ENCODE measurements at places on chromosomes 12 and 14.

DNA sequence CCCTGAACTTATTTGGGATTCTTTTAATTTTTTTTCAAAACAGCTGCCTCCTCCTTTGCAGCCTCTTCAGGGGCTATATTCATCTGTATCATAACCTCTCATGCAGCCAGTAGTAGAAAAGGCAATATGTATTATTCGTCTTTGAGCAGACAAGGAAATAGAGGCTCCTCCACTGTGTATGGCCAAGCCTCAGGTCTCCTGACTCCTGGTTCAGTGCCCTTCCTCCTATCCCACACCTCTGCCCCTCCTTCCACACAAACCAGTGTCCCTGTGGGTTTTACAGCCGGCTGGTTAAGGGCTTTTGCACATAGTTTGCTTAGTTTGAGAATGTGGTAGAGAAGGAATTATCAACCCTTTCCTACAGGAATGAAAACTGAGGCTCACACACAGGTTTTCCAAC lies 8.8 kb upstream of the ACVRL1 start:
- DNase-seq, result no peak

DNA sequence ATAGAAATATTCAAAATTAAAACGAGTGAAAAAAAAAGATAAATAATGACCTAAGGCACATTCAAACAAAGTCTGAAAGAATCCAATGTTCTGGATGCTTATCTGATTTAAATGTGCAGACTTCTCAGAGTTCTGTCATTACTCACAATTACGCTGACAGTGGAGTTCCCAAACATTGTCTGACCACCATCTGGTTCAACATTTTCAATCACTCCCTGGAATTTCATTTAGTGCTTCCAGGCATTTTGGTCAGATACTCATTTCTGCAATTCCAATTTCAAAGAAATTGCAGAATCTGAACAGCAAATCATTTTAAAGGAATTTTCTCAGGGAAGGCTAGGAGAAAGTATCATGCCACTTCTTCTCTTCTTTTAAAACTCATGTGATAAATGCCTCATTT lies 398.2 kb upstream of the PDE3A start:
- no peak for DNase-seq

- DNase-seq, result no peak
Observed at GRCh38 chr12:27355979-27356378, 23.3 kb downstream of the BMAL2 start.

DNA sequence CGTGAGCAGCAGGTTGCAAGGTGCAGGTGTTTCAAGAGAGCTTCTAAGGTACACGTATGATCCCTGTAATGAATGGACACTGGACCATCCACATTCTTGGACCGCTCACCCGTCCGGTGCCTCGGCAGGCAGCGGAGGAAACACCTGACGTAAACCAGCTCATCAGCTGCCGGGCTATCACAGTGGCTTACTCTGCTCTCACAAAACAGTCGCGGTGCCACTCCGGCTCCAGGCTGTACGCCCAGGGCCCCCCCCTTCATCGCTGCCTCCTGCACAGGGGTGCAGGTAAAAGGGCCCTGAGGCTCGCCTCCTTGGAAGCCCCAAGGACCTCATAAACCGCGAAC lies 436 bp downstream of the VPS33A start:
- no peak for DNase-seq

GRCh38 chr12:30243426-30243825 lies 452.2 kb downstream of the IPO8 start:
- no peak for DNase-seq

- DNase-seq, result no peak
Observed at GRCh38 chr12:118183711-118184110, 47.8 kb downstream of the PEBP1 start.

- DNase-seq, result no peak
Observed at GRCh38 chr12:2960390-2960956, 1.3 kb downstream of the TEAD4 start.

GRCh38 chr12:94225506-94225905 lies 77.1 kb downstream of the PLXNC1 start:
- no peak for DNase-seq

GRCh38 chr14:52154992-52155650 lies 86.3 kb upstream of the NID2 start:
- no peak for DNase-seq

DNA sequence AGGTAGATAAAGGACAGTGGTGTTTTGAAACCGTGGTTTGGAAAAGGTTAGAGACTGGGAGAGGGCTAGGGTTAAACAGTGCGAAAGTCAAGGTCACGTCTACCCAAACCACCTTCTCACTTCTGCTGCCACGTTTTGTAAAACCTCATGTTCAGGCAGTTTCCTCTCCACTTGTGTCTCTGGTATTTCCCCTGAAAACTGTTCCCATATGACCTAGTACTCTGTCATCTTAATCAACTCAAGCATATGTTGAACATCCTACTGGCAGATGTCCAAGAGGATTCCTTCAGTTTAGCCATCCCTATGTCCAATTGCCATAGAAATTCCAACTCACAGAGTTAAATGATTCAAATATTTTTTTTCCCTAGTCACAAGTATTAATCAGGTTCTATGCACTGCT lies 17.4 kb downstream of the CLEC4C start:
- DNase-seq, result no peak

DNA sequence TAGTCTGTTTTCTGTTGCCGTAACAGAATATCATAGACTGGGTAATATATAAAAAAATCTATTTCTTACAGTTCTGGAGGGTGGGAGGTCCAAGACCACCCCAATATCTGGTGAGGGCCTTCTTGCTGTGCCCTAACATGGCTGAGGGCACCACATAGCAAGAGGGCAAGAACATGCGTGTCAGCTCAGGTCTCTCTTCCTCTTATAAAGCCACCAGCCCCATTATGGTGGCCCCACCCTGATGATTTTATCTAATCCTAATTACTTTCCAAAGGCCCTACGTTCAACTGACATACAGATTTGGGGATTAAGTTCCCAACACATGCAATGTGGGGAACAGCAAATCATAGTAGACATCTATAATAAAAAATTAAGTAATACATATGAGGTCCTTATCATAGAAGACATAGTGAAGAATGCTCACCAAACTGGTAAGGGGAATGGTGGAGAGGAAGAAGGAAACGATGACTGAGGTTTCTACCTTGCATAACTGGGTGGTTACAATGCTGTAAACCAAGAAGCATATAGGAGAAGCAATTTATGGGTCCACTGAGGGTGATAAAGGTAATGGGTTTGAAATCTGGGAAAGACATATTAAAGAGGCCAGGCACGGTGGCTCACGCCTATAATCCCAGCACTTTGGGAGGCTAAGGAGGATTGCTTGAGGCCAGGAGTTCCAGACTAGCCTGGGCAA lies 27.0 kb downstream of the BTBD7 start:
- DNase-seq, result no peak

DNA sequence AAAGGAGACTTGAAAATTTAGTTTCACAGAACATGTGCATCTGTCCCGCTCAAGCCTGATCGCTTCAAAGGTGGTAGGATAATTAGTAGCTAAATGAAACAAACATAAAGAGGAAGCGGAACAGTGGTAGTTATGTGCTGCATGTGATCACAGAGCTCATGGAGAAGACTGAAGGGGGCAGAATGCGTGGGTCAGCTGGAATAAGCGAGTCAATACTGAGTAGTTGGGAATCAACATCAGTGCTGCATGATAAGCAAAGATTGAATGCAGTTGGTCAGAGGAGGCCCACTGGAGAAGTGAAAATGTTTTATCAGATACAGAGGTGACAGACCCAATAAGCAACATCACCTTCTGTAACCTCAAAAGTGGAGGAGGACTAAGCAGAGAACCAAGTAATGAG lies 95.1 kb upstream of the RFX4 start:
- no peak for DNase-seq

DNA sequence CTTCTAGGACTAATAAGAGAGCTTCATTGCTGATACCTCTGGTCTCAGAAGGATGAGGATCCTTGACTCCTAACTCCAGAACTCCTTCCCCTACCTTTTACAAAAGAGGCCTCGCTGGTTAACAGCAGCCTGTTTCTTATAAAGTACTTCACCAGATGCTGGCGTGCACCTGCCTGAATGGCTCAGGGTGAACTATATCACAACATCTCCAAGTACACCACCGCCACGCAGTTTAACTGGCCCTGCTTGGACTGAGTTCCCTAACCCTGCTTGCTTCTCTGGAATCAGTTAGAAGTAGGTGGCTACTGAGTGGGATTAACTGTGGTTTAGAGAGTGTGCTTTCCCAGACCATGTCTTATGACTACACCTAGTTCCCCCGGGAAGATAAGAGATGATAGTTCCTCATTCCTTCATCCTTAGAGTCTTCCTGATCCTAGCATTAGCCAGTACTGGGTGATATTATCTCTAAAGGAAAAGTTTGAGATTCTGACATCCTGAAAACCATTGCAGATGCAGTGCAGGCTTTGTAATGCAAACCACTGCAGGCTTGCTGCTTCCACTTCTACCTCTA lies 3.0 kb downstream of the FOXJ2 start:
- DNase-seq, result no peak

DNA sequence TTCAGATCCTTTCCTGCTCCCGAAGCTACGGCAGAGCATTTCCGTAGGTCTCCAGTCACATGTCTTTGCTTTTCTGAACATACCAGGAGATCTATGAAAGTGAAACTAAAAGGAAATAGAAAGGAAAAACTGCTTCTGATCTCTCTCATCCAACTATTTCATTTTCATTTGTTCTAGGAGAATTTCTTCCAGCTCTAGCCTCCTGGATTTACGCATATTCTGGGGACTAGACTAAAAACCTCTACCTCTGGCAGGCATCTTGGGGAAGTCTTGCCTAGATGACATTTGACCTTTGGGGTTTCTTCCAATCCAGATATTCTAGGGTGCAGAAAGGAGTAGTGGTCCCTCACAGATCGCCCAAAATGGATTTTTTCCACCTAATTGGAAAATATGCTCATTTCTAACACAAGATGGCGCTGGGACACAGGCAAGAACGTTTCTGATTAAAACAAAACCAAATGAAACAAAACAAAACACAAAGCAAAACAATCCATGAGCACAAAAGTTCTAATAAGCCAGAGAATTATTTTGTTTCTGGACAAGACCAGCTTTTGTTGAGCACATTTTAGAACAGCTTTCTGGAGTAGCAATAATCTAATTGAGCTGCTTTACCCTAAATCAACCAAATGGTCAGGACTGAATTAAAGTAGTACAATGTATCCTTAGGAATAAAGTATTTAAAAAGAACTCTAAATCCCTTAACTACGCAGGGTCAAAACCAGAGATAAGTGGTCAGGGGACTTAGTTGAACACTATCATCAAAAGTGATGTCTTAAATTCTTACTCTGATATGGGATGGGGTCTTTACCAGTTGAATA lies 12.3 kb upstream of the PARP11 start:
- DNase-seq, result peak; percentile 59

DNA sequence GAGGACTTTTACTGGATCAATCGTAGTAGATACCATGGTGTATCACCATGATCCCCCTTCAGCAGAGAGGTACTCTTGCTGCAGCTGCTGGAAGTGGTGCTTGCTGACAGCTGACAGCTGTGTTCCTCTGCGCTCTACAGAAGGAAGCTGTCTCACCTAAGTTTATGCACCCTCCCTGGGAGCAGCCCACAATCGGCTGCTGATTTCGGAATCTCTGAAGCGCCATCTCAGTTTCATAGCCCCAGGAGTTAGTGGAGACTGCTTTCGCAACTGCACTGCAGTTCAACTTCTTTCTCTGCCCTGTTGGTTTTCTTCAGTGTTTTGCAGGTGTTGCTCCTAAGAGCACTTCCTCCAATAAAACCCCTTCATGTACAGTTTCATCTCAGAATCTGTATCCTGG lies 237.9 kb downstream of the PAWR start:
- DNase-seq, result no peak

Measured in CD4-positive, alpha-beta T cell (primary cell).